ENCODE measurements at places on chromosomes 6 and 20. TPM values are rescaled to one million over a fixed set of nuclear protein-coding genes. Genes with fewer than 3 reads are reported as not detected.

The SLC24A3 gene
- not detected for total RNA-seq

The RSPO3 gene
- total RNA-seq: not detected

The SIRPG gene
- not detected for total RNA-seq

The HBS1L gene
- 78.6 TPM for total RNA-seq

DNA sequence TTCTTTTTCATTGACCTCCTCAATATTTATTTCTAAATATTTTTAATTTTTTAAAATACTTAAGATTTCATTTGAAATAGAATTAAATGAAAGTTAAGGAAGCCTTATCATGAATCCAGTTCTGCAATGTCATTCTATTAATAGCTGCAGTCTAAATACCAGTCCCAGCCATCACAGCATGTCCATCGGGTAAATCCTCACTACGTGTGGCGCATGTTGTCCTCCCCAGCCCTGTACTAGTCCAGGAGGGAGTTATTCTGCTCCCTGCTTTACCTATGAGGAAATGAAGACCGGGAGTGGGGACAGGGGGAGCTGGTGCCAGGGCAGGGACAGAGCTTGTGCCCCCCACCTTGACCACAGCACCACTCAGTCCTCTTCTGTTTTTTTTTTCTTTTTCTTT is 125.1 kb upstream of the QKI start:
- no peak for DNase-seq

GRCh38 chr6:122758927-122759334 is 20.6 kb upstream of the FABP7 start:
- DNase-seq: no peak

DNA sequence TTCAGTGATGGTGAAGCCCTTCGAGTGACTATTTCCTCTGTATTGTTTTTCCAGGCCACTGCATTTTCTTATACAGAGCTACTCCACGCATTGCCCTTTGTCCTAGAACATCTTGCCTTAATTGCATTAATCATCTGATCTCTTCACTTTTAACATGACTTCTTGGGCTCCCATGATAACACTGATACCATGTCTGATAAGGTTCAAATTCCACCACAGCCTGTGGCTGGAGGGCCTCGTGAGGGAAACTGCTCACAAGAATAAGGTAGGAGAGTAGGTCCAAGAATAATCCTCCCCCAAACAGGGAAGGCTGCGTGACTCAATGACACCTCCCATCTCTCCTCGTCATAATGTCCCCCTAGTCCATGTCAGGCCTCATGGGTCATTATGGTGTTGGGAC is 165.5 kb upstream of the ECI2 start:
- no peak for DNase-seq

All from MG63 (cell line).